ENCODE measurements at places on chromosomes 6 and 20. TPM values are rescaled to one million over a fixed set of nuclear protein-coding genes. Genes with fewer than 3 reads are reported as not detected.

DNA sequence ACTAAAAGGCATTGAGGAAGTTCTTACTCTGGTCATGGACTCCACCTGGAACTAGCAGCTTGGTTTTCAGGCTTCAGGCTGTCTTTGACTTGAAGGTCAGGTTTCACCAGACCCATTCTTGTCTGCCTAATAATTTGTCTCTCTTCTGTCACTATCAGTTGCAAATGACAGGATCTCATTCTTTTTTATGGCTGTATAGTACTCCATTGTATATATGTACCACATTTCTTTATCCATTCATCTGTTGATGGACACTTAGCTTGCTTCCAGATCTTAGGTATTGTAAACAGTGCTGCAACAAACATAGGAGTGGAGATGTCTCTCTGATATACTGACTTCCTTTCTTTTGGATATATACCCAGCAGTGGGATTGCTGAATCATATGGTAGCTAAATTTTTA is 73.1 kb upstream of the SYNCRIP start:
- DNase-seq: no peak

DNA sequence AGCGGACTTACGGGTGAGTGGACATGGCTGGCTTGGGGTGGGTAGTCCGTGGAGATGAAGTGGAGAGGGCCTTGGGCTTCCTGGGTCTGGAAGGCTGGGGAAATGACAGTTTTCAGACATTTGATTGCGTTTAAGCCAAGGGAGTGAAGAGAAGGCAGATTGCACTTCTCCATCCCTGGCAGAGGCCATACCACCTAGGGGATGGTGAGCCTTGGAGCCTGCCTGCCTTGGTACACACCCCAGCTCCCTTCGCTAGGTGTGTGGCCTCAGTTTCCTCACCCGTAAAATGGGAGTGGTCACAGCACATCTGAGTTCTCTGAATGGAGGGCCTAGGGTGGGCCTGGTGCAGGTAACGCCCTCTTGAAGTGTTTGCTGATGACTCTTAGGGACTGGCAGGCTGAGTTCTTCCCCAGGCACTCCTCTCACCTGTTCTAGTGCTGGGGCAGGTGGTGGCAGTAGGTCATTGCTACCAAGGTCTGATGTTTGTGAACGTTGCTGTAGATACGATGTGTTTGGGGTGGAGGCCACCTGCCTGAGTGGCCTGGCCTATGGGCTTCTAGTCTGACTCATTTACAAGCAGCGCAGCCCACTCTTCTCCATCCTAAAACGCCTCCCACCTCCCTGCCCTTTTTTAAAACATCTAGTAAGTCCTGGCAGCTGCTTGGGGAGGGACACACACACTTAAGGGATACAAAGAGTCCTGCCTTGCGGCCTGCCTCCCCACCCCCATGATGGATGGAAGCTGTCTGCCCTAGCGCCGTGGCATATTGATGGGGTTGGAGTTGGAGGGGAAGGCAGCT is 2.3 kb downstream of the RBM38 start:
- no peak for DNase-seq

DNA sequence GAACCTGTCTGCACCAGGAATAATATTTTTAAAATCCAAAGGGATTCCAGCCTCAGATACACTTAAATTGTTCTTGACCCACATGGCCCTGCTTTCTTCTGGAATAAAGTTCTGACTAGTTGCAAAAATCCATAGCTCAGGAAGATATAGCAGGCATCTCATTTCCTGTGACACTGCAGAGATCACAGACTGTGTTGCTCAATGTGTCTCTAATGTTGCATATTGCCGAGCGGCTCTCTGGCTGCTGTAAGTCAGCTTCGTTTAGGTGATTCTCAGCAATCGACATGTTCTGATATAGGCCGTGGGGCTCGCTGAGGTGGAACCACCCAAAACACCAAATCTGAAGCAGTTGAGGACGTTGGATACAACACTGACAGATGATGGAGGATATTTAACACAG is 498.3 kb upstream of the AGPAT4 start:
- no peak for DNase-seq

GRCh38 chr6:165184192-165184979 is 125.0 kb downstream of the C6orf118 start:
- no peak for DNase-seq

GRCh38 chr6:80439721-80440470 is 333.4 kb downstream of the BCKDHB start:
- DNase-seq: no peak

GRCh38 chr6:111666847-111667246 is 61.2 kb upstream of the TRAF3IP2 start:
- no peak for DNase-seq

DNA sequence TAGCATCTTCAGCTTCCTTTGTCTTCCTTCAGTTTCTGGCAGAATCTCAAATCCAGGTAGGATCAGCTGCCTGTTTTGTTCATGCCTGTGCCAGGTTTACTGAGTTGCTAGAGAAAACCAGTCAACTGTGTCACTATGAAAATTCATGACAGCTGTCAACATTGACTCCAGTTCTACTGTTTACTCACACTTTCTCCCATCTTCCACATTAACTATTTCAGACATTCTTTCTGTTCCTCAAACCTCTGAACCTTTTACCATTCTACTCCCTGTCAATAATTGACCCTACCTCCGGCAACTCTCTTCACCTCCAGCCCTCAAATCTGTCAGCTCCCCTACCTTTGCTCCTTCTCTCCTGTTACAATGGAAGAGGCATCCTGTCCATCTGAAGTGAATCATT is 8.5 kb downstream of the ENPP4 start:
- DNase-seq: no peak

Gene DDR1
- 82.1 TPM for total RNA-seq

Gene TGM3
- not detected for total RNA-seq

Gene CNR1
- total RNA-seq: 16.7 TPM
